Hematopoietic multipotent progenitor cell treated with erythropoietin and hydrocortisone succinate and interleukin-3 and kit ligand, for 8 days (in vitro differentiated cells): ENCODE measurements at places on chromosomes 1 and 21.
A peak's percentile ranks its signal among the peaks of the same experiment; 100 is the strongest.

- DNase-seq = no peak
Observed at GRCh38 chr1:25566730-25567341, 23.4 kb downstream of the LDLRAP1 start.

DNA sequence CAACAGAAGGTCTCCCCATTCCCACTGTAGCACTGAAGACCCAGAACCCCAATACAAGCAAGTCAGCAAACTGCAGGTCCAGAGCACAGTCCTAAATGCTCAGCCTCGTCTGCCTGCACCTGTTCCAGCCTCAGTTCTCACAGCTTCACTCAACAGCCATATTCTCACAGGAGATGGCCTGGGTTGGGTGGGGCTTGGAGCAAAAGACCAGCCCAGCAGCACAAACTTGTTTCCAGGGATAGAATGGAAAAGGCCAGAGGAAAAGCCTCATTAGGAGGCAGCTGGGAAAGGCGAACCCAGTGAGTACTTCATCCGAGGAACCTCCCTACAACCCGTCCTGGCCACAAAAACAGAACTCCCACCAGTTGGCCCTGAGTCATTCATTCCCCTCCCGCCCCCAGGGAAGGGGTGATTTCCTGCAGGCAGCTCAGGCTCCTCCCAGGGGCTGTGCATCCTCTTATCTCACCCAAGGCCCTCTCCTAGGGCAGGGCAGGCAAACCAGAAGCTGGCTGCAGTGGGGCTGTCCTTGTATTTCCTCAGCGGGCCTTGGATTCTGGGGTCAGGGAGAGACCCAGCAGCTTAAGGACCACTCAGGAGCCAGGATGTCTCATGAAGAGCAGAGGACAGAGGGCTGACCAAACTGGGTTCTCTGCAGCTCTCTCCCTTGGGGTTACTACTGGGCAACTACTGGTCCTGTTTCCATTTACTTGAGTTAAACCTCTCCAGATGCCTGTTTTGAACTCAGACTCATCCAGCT, 7.4 kb upstream of the MPL start:
- DNase-seq = peak; percentile 91

DNA sequence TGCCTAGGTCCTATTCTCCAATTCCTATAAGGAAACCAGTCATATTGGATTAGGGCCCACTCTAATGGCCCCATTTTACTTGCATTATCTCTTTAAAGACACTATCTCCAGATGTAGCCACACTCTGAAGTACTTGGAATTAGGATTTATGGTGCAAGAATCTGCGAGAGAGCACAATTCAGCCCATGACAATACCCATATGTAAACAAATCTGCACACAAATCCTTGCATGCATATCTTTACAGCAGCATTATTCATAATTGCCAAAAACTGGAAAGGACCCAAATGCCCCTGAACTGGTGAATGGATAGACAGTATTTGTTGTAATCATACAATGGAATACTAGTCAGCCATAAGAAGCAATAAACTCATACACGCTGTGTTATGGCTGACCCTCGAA, 229.8 kb upstream of the ADAMTS5 start:
- no peak for DNase-seq

GRCh38 chr1:55179177-55179835, 35.9 kb downstream of the USP24 start:
- DNase-seq = peak; percentile 85

DNA sequence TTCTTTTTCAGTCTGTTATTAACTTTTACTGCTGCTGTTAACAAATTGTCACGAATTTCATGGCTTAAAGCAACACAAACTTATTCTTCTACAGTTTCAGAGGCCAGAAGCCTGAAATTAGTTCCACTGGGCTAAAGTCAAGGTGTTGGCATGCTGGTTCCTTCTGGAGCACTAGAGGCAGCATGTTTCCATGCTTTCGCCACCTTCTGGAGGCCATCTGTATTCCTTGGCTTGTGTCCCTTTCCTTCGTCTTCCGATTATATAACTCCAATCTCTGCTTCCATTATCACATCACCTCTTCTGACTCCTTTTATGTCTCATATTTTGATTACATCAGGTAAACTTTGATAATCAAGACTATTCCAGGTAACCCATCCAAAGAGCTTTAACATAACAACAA, 1742.1 kb downstream of the BRINP3 start:
- DNase-seq = no peak

GRCh38 chr1:6544831-6545230, 9.5 kb downstream of the NOL9 start:
- DNase-seq = no peak

- no peak for DNase-seq
Observed at GRCh38 chr1:25501235-25502058, 42.0 kb upstream of the LDLRAP1 start.

DNA sequence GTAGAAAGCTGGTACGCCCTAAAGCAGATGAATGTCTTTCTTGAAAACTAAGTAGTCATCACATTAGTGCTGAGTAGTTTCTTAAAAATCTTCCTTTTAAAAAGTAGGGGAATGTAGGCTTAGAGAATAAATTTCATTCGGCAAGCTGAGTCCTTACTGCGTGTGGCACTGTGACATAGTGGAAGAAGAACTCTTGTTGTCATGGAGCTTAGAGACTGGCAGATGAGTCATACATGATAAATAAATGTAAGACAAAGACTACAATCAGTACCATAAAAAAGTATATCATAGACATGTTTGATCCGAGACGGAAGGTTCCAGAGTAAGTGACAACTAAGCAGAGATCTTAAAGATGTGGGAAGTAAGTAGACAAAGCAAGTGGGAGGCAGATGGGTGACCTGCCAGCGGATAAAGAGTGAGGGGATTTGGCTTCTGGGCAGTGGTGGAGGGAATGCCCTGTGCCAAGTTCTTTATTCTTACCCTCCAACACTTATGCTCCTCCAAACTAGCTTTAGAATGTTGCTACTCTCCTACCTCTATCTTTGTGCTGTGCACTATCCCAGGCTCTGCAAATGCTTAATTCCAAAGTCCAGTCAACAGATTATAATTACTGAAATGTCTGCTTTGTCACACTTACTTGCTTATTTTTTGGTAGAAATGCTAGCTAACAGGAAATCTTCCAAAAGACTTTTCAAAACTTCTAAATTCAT, 608.5 kb upstream of the USP24 start:
- no peak for DNase-seq

DNA sequence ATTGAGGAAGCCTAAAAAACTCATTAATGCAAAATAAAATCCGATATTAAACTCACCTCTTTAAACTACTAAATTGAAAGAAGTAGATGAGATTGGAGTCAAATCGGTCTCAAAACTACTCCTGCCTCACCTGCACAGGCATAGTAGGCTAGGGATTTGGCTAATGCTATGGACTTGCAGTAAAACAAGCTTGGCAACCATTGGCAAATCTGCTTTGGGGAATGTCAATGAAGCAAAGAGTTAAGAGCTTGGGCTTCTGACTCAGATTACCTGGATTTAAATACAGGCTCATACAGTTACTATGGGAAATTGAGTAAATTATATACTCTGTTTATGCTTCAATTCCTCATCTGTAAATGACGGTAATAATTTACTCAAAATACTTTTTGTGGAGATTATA, 111.4 kb downstream of the TTLL7 start:
- DNase-seq = no peak

GRCh38 chr1:95742591-95743089, 508.6 kb downstream of the RWDD3 start:
- no peak for DNase-seq

GRCh38 chr1:209335178-209335577, 248.3 kb upstream of the CAMK1G start:
- DNase-seq = peak; percentile 12

GRCh38 chr1:201760516-201760915, 68.4 kb upstream of the IPO9 start:
- DNase-seq = no peak

GRCh38 chr1:24683713-24684162, 40.6 kb downstream of the SRRM1 start:
- DNase-seq = peak; percentile 38

GRCh38 chr1:185668013-185668412, 66.2 kb upstream of the HMCN1 start:
- DNase-seq = no peak

DNA sequence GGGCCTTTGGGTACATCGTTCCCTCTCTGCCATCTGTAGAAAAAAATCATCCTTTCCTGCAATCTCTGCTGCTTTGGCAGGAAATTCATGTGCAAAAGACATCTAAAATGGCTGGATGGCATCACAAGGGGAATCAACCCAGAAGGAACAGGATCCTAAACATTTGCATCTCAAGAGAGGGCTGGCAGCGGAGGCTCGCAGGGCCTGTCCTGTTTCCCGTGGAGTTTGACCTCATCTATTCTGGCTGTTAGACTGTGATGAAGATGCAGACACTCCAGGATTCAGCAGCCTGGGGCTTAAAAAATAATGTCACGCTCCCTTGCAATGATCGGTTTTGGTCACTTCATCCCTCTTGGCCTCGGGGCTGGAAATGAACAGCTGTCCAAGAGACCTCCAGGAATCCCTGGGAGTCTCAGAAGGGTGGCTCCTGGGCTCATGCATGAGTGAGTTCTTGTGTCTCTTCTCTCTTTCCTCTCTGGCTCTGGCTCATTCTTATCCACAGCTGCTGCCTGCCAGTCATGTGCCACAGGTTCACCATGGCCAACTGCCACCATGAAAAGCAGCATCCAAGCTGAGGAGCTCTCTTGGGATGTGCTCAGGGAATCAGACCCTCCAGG, 16.1 kb upstream of the PCP4 start:
- DNase-seq = no peak

- DNase-seq = peak; percentile 73
Observed at GRCh38 chr1:99943223-99943794, 26.5 kb upstream of the SLC35A3 start.

- DNase-seq = no peak
Observed at GRCh38 chr1:20137604-20138003, 1.5 kb upstream of the PLA2G2F start.

DNA sequence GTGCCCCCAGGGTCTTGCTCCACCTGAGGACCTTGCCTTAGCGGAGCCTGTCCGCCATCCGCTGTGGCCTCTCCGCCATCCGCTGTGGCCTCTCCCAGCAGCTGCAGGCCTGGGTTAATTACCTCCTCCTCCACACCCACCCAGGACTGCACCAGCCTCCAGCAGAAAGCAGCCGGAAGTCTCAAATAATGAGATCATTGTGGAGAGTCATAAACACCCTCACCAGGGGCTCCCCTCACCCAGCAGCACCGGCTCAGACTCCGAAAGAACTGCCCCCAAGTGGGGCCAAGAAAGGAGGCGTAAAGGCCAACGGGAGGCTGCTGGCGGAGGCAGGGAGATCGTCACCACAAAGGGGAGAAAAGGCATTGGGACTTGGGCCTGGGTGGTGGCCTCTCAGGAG, 10.7 kb upstream of the GPR153 start:
- DNase-seq = no peak

DNA sequence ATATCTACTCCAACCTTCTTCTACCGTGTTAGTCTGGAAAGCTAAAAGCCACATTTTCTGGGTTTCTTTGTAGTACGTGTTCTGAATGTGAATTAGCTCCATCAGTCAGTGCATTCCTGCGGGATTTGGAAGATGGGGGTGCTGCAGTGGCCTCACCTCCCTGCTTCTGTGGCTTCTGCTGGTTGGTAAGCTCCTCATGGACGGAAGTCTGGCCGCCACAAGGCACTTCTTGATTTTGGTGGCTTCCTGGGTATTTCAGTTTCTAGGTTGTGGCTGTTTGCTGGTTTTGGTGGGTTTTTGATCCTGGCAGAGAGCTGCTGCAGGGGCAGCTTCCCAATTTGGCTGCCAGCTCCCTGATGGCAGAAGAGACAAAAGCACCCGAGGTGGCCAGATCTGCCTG, 20.9 kb upstream of the TACSTD2 start:
- no peak for DNase-seq

- DNase-seq = no peak
Observed at GRCh38 chr21:24577301-24577700, 1030.0 kb downstream of the MRPL39 start.

DNA sequence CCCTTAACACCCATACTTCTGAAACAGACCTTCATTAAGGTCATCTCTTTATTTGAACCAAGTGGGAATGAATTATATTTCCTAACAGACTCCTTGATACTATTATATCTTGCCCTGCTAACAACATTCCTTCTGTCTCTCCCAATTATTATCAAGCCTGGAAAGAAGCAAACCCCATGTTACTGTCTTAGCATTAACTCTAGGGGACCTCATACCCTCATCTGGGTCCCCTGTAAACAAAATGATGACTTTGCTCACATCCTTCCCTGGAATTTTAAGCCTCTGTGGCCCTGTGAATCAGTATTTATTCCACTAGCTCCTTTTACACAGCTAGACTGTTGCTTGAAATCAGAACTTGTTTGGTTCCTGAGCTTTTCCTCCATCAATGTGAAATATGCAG, 38.3 kb upstream of the BCL10 start:
- DNase-seq = no peak

DNA sequence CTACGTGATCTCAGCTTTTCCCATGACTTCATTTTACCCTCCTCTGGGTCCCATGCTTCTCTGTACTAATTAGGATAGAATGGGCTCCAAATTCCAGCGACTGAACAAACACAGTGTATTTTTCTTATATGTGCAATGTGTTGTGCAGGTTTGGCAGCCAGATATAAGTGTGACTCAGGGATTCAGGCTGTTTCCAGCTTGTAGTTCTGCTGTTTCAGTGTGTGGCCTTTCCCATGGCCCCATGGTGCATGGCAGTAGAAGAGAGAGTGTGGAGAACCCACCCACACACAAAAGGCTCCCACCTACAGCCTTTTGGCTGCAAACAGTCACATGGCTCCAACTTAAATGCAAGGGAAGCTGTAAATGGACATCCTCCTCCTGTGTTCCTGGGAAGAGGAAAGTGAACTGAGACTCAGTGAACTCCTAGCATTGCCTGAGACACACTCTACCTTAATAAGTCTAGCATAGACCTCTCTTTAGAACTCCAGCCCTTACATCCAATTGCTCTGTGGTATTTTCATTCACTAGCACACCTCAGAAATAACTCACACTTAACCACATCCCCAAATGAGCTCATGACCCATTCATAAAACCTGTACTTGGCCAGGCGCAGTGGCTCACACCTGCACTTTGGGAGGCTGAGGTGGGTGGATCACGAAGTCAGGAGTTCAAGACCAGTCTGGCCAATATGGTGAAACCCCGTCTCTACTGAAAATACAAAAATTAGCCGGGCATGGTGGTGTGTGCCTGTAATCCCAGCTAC, 58.7 kb downstream of the KIAA0040 start:
- DNase-seq = no peak

GRCh38 chr1:154430903-154431302, 25.8 kb downstream of the IL6R start:
- peak; percentile 69 for DNase-seq

DNA sequence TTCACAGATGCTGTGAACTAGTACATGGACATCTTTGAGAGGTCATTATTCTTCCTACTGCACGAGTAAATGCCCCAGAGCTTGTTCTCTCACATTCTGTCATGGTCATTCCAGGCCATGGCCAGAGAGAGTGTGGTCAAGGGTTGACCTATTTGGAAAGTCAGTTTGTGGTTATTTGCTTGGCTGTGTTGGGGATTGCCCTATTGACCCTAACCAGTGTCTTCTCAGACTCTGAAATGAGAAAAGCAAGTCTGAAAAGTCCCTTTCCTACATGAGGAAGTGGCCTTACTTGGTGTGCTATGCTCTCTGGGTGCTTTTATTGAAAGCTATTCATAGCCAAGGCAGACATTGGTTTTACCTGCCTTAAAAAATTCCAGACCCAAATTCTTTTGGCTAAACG, 26.6 kb downstream of the CLIC6 start:
- DNase-seq = no peak
